Dermis blood vessel endothelial cell (primary cell): ENCODE measurements at places on chromosomes 6 and 20. TPM values are rescaled to one million over a fixed set of nuclear protein-coding genes. Genes with fewer than 3 reads are reported as not detected.

DNA sequence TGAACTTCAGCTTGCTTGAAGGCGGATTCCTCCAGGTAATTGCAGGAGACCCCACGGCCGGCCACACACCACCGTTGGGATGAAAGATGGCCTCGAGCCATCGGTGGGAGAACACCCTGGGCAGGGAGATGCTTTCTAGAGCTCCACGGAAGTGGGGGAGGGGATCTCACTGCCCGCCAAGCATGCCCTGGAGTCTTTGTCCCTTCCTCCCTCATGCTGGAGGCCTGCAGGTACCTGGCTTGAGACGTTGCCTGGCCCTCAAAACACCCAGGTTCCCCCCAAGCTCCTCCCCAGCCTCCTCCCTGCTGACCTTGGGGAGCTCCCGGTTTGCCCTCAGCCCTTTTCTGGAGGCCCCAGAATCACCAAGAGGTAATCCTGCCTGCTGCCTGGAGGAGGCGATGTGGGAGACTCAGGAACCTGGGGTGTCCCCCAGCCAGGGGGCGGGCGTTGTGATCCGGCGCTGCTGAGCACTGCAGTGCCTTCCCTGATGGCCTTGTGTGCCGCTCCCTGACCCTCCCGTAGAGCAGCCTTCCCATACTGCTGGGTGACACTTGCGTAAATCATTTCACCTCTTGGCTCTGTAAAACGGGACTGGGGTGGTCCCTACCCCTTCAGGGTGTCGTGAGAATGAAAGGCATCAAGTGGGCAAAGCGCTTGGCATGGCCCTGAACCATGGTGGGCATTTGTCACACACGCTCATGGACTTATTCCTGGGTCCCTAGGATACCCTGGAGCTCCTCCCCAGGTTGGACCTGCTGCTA is 91.4 kb downstream of the CEBPB start:
- no peak for DNase-seq

DNA sequence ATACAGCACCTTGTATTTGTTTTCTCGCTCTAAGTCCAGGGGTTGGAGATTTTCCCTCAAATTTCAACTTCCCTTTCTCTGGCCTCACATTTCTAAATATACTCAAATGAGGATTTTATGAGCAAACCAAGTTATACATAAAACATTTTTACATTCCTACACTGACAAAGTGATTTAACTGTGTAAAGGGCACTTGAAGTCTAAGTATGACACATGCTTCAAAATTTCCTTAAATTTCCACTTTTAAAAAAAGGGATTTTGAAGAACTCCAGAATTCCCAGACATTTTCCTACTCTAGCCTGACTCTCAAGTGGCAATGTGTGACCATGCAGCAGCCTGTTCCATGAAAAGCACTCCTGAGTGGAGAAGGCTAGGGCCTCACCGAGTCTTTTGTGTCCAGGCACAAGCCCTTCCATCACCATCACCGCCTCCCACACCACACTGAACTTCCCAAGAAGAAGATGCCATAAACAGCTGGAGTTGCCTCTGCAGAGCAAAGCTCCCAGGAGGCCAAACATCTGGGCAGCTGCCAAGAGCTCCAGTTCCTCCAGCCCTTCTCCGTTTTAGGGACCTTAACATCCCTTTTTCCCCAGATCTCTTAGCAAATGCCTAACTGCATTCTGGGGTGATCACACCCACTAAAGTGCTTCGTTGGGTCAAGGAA is 68.9 kb downstream of the NCR2 start:
- DNase-seq = no peak

The CLVS2 gene
- not detected in 2 replicates for total RNA-seq

- DNase-seq = no peak
Measured at GRCh38 chr20:39861381-39861780, 827.7 kb downstream of the MAFB start.

DNA sequence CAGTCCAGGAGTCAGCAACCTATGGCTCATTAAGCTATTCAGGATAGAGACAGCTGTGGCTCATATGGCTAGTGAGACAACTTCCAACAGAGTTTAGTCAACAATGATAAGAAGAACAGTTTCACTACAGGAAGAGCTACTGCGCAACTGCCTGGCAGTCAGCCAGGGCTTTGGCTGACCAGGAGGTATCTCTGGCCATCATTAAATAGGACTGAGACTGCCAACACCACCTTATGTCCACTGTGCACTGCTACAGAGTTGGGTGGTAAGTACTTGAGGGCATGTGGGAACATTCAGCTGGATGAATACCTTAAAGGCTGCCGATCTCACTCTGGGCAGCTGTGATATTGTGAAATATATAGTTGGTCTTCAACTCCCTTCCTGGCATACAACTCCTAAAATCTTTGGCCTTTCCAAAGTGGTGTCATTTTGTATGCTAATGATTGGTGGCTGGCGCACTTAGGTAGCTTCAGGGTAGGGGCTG is 52.2 kb upstream of the FAM83C start:
- DNase-seq = peak; percentile 83

DNA sequence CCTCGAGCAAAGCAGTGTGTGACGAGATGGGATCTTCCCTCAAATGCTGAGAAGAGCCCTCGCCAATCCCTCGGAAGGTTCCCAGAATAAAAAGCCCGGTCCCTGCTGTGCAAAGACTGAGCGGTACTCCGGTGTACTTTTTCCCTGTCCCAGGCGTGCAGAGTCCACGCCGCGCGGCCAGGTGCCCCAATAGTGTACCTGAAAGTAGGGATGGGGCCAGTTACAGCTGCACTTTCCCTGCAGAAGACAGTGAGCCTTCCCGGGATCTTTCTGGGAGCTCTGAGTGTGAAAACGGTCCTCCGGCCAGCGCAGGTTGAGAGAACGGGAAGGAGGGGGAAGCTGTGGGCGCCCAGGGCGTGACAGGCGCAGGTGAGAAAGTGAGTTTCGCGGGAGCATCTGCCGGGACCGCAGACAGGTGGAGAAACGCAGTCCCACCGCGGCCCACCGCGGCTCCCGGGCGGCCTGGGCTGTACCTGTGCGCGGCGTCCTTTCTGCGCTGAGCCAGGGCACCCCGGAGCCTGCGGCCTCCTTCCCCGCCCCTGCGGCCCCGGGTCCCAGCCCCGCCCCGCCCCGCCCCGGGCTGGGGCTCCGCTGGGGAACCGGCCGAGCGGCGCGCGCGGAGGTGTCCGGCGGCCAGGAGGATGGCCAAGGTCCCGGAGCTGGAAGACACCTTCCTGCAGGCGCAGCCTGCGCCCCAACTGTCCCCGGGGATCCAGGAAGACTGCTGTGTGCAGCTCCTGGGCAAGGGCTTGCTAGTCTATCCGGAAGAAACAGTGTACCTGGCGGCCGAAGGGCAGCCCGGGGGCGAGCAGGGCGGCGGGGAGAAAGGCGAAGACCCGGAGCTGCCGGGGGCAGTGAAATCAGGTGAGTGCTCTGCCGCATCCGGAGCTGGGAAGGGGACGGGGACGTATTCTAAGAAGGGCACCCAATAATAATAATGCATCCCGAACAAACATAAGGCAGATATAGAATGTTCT is at the start of gene RFX6:
Gene RFX6 (plus strand): TSS at position 608 of the 977 bp plus-strand sequence. CDS start 34 bp downstream, at position 642.
- no peak for DNase-seq

The RIPPLY2 gene
- total RNA-seq = 0.42 TPM in 1 of 2 replicates, not detected in the other

The MAS1 gene
- total RNA-seq = not detected in 2 replicates

The SLC16A10 gene
- total RNA-seq = under 0.01 and 0.19 TPM in 2 replicates

DNA sequence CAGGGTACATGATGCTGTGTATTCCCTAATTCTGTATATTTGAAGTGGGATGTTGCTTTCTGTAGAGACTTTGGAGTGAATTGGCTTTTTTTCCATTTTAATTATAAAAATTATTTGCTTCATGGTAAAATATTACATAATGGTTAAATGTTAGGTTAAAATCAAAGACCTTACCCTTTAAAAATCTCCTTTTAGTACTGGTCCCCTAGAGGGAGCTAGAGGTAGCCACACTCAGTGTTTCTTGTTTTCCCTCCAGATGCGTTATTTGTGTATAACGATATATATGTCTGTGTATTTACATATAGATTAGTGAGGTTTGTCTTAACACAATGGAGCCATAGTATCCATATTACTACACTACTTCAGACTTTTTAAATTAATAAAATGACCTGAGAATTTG is 146.7 kb downstream of the PLCB4 start:
- peak; percentile 16 for DNase-seq

GRCh38 chr20:58710481-58711265 is 18.1 kb downstream of the NPEPL1 start:
- DNase-seq = no peak

The RAB32 gene
- total RNA-seq = 67.7 and 111 TPM in 2 replicates

- no peak for DNase-seq
Measured at GRCh38 chr6:40356242-40356910, 230.8 kb downstream of the LRFN2 start.

DNA sequence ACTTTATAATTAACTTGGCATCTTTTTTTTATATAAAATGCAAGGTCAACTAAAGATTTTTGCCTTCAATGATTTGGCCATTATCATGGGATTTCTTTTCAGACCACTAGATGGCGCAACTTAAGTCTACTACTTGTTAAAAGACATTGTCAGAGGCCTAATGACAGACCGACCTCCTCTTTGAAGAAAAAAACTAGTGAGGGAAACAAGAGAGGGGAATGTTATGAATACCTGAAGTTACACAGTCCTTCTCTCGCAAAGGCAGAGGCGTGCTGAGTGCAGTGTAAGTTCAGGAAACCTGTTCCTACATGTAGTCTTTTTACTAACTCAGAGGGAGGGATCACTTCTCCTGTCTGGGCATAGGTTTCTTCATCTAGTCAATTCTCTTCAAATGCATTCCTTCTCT is 9.3 kb downstream of the TRAPPC3L start:
- DNase-seq = peak; percentile 79

The DEFB125 gene
- not detected in 2 replicates for total RNA-seq

DNA sequence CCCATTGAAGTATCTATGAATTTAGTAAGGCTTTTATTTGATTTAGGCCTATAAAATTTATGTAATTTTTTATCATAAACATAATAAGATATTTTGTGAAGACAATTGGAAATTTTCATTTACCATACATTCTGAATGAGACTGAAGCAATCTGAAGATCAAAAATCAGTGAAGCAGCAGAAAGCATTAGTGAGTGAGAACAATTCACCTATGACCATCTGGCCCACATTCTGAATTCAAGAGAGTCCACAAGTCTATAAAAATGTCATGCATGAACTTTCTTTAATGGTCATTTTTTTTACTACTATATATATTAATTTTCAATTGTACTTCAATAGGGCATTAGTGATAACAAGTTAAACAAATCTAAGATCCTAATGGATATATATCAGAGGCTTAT is 1026.6 kb upstream of the MAP3K7 start:
- no peak for DNase-seq

- no peak for DNase-seq
Measured at GRCh38 chr6:116369964-116370759, 585 bp upstream of the DSE start.

The PAK5 gene
- under 0.01 TPM in 1 of 2 replicates, not detected in the other for total RNA-seq

GRCh38 chr6:2640551-2640950 is 110.2 kb downstream of the MYLK4 start:
- no peak for DNase-seq

The SAPCD1 gene
- total RNA-seq = 1.4 and 2.4 TPM in 2 replicates

DNA sequence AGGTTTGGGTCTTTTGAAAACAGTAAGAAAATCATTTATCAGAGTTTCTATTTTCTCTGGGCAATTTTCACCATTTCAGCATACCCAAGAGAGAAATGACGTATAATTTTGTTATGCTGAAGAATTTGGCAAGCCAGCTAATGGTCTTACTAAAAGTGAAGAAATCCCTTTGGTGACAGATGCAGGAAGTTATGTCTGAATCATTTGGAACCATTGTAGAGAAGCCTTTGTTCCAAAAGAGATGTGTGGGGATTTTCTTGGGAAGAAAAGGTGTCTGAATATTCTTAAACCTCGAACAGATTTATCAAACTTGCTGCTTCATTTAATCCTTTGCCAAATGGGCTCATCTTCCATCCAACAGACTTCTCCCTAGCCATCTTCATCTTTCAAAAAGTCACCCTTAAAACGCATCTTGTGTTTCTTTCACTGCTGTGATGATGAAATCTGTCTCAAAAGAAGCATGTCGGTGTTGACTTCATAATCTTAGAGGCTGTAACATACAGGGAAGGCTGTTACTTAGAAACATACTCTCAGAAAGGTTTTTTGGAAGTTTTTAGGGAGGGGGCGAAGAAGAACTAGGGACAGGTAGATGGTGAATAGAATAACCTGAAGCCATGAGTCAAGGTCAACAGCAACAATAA is 39.5 kb downstream of the CITED2 start:
- DNase-seq = peak; percentile 87

DNA sequence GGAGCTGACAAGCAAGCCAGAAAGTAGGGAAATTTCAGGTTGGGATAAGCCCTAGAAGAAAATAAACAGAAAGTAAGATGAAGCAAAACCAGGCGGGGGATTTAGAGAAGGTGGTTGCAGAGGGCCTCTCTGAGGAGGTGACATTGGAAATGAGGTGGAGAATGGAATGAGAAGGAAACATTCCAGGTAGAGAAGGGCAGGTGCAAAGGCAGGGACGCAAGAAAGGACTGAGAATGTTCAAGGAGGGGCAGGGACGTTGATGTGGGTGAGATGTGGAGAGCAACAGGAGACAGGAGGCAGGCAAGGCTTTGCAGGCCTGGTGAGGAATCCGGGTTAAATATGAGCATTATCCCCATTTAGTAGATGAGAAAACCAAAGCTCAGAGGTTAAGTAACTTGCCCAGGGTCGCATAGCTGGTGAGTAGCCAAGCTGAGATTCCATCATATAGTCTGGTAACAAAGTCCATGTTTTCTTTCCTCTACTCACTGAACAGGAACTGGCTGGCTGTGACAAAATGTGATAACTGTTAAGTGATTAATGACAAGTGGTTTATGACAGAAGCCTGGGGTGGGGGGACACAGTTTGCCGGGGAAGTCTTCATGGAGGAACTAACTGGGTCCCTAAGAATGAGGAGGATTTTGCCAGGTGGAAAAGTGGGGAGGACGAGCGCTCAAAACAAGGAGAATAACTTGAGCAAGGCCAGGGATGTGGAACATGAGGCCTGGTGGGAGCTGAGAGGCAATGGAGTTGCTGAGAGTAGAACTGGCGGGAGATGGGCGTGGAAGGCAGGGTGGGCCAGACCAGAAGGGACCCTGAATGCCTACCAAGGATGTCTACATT is 32.6 kb downstream of the MRPL14 start:
- no peak for DNase-seq

DNA sequence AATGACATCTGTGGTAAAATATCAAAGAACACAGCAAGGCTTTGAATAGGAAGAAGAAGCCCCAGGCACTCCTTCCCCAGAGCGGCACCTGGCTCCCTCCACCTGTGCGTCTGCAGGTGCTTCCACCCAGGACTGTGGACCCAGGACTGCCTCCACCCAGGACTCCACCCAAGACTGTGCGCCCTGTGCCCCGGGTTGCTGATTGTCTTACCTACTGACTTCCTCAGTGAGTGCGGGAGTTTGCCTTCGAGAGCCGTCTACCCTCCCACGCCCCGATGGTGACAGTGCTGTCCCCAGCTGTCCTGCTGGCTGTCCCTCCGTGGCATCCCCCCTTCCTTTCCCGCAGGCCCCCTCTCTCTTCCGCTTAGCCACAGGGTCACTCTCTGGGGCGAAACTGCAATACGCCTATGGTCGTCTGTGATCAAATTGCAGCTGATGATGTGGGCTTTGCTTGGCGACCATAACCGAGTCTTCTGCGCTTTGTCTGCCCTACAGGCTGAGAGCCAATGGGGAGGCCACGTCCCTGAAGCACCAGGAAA is 52.1 kb downstream of the IRF4 start:
- no peak for DNase-seq
